Activated CD4-positive, alpha-beta T cell treated with anti-CD3 and anti-CD28 coated beads, Interleukin-2, amount 10 ng/mL, durations not matched to agents 7 days and 5 days (primary cell): ENCODE measurements at places on chromosomes 13 and 19.

DNA sequence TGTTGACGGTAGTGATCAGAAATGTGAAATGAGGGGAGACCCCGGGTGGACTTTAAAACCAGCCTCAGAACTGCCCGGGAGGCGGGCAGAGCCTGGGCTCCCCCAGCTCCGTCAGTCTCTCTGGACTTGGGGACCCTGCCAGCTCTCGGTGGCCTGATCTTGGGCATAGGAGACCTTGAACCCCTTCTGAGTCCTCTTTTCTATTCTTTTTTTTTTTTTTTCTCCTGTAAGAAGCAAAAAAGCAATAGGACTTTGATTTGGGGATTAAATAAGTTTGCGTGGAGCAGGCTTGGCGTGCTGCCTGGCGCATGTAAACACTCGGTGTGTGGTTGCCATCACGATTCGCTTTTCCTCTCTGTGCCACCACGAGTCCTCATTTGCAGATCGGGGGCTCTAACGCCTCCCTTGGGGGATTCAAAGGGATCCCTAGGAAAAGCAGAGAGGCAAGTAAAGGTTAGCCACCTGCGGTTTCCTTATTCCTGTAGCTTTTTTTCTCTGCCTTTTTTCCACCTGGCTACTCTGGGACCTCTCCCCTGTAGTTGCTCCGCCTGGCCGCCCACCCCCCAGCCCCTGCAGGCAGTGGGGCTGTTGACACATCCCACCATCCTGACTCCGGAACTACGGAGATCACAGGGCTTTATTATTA, 1.3 kb downstream of the SAFB start:
- peak; percentile 18 for DNase-seq

DNA sequence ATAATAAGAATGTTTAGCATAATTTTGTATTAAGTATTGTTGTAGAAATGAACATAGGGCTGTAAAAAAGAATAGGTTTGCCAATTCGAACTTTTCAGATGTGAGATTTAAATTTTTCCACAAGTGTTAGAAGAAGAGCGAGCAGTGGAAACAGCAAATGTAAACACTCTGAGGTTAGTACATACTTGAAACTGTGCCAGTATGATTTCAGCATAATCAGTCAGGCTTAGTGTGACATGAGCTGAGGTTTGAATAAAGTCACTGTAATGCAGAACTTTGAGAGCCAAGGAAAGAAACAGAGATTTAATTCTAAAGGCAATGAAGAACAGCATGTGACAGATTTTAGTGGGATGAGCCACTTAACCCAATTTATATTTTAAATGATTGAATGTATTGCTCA, 2166.4 kb downstream of the PCDH9 start:
- DNase-seq: no peak

DNA sequence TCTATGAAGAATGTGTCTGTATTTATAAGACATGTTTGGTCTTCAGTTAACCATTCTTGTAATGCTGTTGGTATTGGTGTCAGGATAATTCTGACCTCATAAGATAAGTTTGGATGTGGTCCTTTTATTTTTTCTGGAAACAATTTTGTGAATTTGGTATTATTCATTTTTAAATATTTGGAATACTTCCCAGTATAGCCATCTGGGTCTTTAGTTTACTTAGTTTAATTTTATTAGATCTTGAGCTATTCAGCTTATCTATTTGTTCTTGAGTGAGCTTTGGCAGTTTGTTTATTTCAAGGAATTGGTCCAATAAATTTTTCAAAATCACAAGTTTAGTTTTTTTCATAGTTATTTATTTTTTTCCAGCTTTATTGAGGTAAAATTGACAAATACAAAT, 335.4 kb upstream of the PCDH20 start:
- no peak for DNase-seq

DNA sequence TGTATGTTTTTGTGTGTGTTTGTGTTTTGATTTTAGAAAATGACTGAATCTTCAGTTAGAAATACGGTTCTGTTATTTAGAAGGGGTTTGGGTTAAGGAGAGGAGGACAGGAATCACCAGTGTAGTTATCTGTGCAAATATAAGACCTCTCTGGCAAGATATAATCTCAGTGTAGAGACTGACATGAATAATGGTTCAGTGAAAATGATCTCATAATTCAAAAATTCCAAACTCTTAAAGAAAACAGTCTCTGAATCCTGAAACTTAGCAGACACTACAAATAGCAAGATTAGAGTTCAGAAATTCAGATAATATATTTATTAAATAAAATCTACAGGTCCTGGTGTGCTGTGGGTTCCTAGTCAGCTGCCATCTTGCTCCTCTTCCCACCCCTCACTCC, 73.5 kb downstream of the PDS5B start:
- DNase-seq: no peak

DNA sequence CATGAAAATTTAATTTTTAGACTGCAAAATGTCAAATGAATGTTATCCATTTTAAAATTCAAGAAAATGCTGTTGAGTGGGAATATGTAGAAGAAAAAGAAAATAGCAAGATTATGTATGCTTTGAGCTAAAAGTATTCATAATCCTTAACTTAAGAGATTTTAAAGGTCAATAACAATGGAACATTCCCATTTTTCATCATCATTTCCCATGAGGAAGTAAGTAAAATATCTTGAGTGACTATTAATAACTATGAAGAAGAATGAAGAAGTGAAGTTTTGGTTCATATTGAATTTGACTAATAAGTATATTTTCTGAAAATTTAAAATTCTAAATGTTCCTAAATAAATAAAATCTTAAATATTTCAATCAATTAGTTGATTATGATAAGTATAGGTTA, 273.4 kb downstream of the DACH1 start:
- DNase-seq: no peak

DNA sequence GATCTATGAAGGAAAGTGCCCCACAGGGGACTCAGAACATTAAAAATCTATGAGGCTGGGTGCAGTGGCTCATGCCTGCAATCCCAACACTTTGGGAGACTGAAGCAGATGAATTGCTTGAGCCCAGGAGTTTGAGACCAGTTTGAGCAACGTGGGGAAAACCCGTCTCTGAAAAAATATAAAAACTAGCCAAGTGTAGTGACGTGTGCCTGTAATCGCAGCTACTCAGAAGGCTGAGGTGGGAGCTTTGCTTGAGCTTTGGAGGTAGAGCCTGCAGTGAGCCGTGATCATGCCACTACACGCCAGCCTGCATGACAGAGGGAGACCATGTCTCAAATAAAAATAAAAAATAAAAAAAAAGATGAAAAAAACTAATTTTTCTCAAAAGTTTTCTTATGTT, 1070.6 kb downstream of the PCDH9 start:
- DNase-seq: no peak

- no peak for DNase-seq
Observed at GRCh38 chr13:98930151-98930591, 47.7 kb downstream of the DOCK9 start.

GRCh38 chr13:110116072-110116487, 190.9 kb downstream of the COL4A1 start:
- DNase-seq: peak; percentile 39

GRCh38 chr19:11560404-11561051, 1.5 kb upstream of the ELOF1 start:
- DNase-seq: peak; percentile 81

DNA sequence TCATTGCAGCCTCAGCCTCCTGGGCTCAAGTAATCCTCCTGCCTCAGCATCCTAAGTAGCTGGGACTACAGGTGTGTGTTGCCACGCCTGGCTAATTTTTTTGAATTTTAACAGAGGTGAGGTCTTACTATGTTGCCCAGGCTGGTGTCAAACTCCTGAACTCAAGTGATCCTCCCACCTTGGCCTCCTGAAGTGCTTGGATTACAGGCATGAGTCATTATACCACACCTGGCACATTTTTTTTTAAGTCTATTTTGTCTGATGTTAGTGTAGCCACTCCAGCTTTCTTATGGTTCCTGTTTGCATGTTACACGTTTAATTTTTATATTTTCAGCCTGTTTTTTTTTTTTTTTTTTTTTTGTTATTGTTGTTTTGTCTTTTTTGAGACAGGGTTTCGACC, 24.8 kb downstream of the KDM4B start:
- DNase-seq: no peak

DNA sequence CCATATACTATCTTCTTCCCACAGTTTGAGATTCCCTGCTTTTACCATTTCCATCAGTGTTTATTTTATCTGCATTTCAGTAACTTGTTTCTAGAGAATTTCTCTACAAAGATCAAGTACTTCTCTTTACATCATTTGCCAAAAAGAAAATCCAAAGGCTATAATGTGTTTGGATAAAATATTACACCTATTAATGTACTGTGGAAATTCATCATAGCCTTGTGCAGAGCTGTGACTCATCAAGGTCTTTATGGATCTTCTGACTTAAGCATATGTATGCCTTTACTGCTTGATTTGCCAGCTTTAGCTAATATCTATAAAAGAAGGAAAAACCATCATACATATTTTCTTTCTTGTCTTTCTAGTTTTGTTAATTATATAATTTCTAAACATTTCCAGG, 9.6 kb upstream of the HTR2A start:
- no peak for DNase-seq

DNA sequence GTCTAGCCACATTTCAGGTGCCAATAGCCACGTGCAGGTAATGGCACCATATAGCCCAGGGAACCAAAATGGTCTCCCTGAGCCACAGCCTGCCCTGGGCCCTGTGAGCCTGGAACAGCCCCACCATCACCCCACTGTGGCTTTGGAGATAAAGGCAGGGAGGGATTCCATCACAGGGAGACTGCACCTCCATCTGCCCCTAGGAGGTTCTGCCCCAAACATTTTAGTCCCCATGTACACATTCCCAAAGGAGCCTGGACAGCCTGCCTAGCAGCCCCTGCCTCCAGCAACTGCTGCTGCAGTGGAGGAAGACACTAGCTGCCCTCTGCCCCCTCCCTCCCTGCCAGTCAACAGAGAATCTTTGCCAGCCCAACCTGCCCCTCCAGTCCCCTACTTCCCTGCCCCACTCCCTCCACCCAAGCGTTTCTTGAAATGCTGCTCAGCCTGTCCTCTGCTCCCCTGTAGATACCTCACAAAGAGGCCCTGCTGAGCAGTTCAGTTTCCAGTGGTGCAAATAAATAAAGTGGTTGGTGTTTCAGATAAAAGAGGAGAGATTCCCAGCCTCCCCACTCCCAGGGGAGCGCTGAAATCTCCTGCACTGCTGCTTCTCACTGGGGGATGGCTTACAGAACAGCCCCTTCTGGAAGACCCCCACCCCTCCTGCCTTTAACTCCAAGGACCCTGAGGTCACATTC, 921.8 kb downstream of the UQCRFS1 start:
- DNase-seq: no peak

DNA sequence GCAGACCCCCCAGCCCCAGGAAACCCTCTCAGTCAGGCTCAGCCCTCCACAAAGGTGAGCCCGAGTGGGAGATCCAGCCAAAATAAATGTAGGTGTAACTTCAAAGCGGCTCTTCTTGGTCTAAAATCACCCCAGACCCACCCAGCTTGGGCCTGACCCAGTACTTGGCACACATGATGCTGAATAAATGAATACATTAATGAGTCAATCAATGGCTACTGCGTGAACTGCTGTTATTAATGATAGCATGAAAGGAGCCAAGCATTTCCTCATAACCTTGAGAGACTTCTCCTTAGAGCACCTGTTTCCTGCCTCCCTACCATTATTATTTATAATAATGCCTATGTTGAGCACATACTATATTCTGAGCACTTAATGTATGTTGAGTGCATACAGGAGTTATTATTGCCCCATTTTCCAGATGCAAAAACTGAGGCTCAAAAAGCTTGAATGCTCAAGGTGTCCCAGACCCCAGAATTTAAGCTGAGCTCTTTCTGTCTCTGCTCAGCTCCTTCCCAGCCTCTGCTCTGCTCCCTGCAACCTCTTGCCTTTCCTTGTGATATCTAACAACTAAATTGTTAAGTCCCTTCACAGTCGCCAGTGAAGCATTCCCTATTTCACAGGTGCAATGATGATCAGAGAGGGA, 4.3 kb downstream of the NOTCH3 start:
- DNase-seq: no peak

DNA sequence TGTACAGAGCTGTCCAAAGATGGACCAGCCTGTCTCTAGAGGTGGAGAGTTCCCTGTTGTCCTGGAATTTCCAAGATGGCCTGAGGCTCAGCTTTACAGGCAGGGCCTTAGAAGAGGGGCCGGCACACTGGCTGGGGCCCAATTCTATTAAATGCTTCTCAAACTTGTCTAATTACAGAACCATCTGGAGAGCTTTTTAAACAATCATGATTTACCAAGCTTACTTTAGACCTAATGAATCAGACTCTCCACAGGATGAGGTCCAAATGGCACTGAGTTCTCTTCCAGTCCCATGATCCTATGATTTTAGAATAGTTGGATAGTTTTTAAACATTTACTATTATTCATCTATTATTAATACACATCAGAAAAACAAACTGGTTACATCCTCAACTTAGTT, 123.5 kb downstream of the DNAJC3 start:
- no peak for DNase-seq

DNA sequence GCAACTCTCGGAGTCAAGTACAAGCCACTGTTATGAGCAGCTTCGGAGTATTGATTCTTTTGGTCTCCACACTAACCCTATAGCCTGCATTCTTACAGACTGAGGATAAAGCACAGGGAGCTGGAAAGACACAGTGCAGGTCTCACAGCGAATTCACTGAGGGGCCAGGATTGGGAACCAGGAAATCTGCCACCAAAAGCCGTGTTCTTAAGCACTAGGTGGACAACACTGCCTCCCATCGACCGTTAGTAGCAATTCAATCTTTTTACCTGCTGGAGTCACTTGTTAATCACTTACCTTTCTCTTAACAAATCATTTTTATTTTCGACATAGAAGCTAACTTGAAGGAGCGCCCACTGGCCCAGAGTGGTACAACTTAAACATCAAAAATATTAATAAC, 6.3 kb downstream of the PMIS2 start:
- DNase-seq: peak; percentile 38

DNA sequence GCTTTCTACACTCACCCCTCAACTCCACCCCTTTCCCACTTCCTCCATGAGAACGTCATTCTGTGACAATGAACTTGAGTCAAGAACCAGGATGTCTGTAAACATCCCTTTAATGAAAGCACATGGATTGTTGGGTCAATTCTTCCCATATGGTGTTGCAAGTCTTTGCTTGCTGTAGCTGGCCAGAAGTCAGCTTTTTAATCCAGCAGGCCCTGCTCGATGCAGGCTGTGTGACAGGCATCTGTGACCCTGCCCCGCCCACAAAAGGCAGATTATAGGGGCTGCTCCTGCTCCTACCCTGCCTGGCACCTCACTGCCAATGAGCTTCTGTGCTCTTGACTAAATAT, 78.0 kb downstream of the STARD13 start:
- no peak for DNase-seq

DNA sequence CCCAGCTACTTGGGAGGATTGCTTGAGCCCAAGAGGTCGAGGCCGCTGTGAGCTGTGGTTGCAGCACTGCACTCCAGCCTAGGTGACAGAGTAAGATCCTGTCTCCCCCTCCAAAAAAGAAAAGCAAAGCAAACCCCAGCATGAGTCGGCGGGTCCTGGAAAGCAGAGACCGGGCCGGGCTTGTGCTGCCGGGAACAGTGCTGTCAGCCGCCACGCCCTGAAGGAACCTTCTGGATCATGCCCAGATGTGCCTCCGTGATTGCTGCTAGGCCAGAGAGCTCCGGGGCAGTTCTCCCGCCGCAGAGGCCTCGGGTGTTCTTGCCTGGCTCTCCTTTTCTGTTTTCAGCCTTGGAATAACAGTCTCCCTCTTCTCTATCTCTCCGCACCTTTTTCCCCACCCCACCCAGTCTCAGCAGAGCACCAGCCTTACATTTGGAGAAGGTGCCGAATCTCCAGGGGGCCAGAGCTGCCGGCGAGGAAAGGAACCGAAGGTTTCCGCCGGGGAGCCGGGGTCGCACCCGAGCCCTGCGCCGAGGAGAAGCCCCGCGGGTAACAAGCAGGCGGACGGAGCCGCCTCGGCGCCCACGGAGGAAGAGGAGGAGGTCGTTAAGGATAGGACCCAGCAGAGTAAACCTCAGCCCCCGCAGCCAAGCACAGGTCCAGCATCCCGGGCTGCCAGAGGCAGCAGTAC, 181.9 kb downstream of the STK24 start:
- DNase-seq: no peak
